Bronchial epithelial cell (primary cell): ENCODE measurements at places on chromosomes 4 and X.

GRCh38 chr4:147863808-147864472, 132.1 kb downstream of the ARHGAP10 start:
- DNase-seq: no peak

GRCh38 chr4:24770032-24770584, 25.3 kb upstream of the SOD3 start:
- peak; percentile 92 for DNase-seq

DNA sequence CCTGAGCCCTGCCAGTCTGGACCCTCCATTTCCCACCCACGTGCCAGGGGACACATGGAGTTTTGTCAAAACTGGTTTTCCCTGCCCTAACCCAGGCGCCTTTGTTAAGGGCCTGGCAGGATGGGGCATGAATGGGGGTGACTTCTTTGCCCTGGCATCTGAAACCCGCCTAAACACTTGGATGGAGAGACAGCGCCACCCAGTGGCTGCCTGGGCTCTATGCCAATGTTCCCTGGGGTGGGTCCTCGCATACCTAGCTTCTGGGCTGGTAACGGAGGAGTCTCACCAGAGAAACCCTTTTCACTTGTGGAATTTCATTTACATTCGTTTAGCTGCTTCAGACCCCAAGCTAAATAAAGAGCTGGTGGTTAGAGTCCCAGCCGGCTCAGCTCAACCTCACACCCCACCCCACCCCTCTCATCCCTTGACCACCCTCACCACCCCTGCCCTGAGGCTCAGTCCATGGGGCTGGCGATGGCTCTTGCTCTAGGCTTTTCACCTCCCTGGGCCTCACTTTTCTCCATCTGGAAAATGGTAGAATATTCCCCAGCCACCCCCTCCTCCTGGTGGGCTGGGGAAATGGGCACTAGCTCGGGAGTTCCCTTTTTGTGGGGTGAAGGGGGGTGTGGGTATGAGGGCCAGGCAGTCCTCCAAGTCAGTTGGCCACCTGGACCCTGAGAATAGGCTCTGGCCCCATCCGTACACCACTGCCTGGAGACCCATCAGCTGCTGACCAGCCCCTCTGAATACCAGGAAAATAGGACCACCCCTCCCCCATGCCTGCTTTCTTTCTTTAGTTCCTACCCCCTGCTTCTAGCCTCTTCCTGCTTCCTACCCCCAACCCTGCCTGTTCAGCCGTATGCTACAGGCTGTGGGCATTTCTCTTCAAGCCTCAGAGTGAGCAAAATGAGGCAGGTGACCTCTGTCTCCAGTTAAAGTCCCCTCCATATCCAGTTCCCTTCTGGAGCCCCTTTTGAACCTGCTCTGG, 57.1 kb upstream of the PJA1 start:
- DNase-seq: peak; percentile 69

DNA sequence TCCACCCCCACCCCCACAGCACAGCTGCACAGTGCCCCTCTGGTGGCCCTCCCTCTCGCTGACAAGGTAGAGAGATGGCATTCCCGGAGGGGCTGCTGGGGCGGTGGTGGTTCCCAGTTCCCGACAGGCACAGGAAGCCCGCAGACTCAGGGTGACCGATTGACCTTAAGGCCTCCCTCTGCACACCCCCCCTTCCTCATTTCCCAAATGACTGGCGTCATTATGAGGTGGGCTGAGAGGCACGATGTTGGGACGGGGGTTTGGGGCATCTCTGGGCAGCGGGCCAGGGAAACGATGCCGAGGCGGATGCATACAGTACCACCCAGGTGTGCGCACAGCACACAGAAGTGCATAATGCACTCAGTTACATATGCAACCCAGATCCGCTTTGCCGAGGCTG, 3.5 kb upstream of the TIMP1 start:
- no peak for DNase-seq

- DNase-seq: peak; percentile 53
Measured at GRCh38 chrX:81259714-81260395, 58.0 kb downstream of the SH3BGRL start.

- DNase-seq: no peak
Measured at GRCh38 chrX:23959781-23960180, 52.0 kb downstream of the CXorf58 start.

DNA sequence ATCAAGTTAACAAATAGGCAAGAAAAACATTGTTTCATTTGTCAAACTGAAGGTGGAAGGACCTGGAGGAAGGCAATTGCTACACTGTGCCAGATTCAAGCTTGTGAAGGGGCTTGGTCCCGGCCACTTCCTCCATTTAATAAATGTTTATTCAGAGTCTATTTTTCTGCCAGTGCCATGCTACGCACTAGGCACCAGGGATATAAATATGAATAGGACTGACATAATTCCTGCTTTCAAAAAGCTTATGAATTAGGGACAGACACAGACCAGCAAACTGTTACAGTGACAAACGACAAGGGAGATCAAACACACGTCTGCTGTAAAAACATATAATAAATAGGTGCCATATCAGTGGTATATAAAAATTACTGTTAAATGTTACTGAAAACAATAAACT, 571 bp downstream of the TLR6 start:
- no peak for DNase-seq

GRCh38 chr4:98873059-98873458, 55.9 kb downstream of the EIF4E start:
- DNase-seq: peak; percentile 72

- DNase-seq: no peak
Measured at GRCh38 chr4:61911313-61911756, 711.2 kb downstream of the ADGRL3 start.

- DNase-seq: no peak
Measured at GRCh38 chrX:22325096-22325495, 52.4 kb downstream of the CBLL2 start.

- DNase-seq: no peak
Measured at GRCh38 chr4:101156619-101157310, 190.6 kb downstream of the PPP3CA start.

GRCh38 chrX:7132335-7133049, 15.0 kb upstream of the STS start:
- DNase-seq: peak; percentile 91

DNA sequence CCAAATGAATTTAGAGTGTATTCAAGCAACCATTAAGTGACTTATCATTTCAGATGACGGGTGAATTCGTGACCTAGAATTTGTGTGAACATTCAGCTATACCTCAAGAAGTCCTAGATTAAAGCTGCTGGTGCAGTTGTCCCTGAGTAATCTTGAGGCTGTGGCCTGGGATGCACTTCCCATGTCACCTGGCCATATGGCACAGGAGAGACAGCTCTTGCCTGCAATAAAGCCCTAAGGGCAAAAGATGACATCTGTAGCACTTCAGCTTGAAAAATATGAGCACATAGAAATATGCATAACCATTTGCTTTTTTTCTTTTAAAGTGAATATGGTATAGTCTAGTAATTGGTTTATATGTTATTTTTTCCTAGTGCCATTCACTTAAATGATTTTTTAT, 125.8 kb downstream of the FHDC1 start:
- no peak for DNase-seq

GRCh38 chr4:2159931-2160330, 82.0 kb downstream of the HAUS3 start:
- peak; percentile 30 for DNase-seq

GRCh38 chr4:128525387-128525786, 237.8 kb upstream of the PGRMC2 start:
- DNase-seq: peak; percentile 32

GRCh38 chrX:115393271-115393670, 103.8 kb downstream of the LUZP4 start:
- DNase-seq: peak; percentile 95

GRCh38 chr4:128277856-128278255, 9.8 kb downstream of the PGRMC2 start:
- no peak for DNase-seq

DNA sequence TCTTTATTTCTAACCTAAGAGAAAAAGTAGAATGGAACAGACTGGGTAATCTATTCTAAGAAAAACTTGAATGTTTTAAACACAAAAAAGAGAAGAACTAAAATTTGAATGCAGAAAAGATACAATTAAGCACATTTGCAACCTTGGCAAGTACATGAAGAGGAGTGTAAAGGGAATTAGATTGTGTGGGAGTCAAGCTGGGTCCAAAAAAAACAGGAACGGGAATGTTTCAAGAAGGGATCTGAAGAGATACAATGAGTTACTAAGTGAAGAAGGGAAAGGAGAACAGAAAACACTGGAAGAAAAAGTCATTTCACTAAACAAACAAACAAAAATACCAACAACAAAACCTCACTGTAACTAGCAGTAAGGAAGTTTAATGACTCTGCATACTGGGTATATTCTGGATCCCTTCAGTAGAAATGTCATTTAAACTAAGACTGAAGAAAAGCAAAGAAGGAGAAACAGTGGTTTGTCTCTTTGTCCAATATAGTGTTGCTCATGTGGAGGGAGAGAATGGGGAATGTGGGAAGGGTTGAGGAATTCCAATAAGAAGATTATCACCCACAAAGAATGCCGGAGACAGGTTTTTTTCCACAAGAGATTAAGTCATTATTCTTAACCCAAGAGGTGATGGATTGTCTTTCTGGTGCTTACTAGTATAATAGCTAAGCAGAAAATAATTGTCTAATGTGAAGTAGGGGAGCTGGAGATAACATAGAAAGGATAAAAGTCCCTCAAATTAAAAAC, 50.4 kb upstream of the PTPN13 start:
- no peak for DNase-seq

GRCh38 chr4:142278663-142279062, 567.4 kb downstream of the INPP4B start:
- no peak for DNase-seq
